CD14-positive monocyte (primary cell): ENCODE measurements at places on chromosomes 2 and 18. TPM values are rescaled to one million over a fixed set of nuclear protein-coding genes. Genes with fewer than 3 reads are reported as not detected.

The NTSR2 gene
- not detected for polyA plus RNA-seq

DNA sequence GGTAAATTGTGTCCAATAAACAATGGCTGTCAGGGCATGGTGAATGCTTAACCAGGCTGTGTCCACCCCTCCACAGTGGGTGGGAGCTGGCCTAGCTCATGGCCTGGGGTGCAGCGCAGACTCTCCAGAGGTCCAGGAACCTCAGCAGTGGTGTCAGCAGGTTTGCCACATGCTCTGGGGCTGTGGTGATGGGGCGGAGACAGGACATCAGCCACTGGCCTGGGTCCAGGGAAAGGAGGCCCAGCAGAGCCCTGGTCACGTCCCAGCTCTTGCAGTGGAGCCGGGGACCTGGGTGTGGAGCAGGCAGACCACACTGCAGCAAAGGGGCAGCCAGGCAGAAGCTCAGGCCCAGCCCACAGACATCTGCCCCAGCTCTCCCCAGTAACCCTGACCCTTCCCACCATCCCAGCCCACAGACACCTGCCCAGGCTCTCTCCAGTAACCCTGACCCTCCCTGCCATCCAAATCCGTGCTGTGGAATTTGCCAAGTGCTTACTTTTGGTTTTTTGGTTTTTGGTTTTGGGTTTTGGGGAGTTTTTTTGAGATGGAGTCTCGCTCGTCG is 13.8 kb upstream of the KIF1A start:
- no peak for DNase-seq

GRCh38 chr18:22998344-22998743 is 65.2 kb downstream of the RBBP8 start:
- DNase-seq, result no peak

DNA sequence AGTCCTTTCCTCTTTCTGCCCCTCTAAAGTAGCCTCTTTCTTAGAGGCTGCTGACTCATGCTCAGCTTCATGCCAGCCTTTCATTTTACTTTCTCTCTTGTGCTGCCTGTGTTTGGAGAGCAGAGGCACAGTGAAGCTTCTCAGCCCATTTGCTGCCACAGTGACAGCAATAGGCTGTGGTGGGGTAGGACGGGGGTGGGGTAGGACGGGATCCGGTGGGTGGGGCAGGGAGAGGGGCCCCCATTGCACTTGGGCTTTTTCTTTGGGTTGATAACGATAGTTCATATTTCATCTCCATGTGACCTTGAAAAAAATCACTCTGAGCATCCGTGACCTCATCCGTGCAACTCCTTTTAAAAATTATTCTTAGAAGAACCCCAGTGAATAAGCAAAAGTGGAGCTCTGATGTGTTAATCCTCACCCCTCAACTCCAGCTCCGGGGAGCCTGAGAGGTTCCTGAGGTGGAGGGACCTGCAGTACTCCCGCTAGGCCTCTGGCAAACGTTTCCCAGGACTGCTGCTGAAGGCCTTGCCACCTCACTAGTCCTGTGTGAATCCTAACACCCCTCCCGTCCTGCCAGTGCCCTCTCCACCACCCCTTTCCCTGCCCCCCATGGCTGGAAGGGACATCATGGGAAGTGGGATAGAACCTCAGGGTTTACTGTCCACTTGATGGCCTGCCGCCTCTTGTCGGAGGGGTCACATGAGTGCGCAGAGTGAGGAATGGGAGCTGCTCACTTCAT is 70.8 kb downstream of the INPP4A start:
- peak; percentile 65 for DNase-seq

DNA sequence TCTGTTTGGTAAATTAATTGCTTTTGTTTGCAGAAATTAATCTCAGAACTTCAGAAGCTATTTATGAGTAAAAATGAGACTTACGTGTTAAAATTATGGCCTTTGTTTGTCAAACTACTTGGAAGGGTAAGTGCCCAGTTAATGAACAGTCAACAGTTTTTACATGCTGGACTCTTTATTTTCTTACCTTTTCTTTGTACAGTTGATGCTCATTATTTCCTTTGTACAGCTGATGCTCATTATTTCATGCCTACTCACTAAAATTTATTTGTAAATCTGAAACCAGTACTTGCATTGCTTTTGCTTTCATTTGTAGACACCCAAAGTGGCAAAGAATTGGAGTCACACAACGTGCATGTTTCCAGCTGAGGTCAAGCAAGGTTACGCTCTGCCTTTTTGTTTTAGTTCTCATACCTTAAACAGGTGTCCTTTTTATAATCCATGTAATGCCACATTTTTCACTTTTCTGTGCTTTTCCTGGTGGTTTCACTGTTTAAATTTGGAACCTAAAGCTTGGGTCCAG is 13.3 kb downstream of the RIF1 start:
- DNase-seq, result no peak

- DNase-seq, result no peak
Observed at GRCh38 chr18:11020877-11021414, 128.4 kb downstream of the PIEZO2 start.

GRCh38 chr2:99825630-99826029 is 316.8 kb downstream of the AFF3 start:
- DNase-seq, result no peak

- DNase-seq, result no peak
Observed at GRCh38 chr2:230861552-230862255, 3.0 kb upstream of the ITM2C start.

- no peak for DNase-seq
Observed at GRCh38 chr18:41687138-41687537, 267.9 kb upstream of the PIK3C3 start.

DNA sequence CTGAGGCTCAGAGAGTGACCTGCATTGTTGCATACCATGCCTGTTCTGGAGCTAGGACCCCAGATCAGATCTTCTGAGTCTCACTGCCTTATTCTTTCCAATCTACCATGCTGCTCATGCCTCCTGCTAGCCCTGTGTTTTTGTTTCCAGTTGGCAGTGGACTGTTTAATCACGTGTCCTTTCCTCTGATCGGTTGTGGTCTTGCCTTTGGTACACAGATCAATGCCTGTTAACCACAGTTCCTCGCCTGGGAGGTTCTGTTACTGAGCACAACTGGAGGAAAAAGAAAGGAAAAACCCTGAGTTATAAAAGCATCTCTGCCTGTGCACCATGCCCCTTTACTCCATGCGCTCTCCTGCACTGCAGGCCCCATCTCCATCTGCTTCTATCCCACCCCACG is 329.1 kb downstream of the SETBP1 start:
- DNase-seq, result no peak
